T-helper 17 cell (primary cell): ENCODE measurements at places on chromosomes 2 and 18. TPM values are rescaled to one million over a fixed set of nuclear protein-coding genes. Genes with fewer than 3 reads are reported as not detected.

The ALPP gene
- total RNA-seq: 0.45 TPM

The PLEKHA3 gene
- total RNA-seq: 26.5 TPM

The ACKR3 gene
- 1.3 TPM for total RNA-seq

The QPCT gene
- 1.0 TPM for total RNA-seq

The LYG1 gene
- total RNA-seq: 1.8 TPM

The MPP4 gene
- total RNA-seq: not detected

The IL1A gene
- total RNA-seq: 0.44 TPM

The PHOSPHO2 gene
- total RNA-seq: 3.8 TPM

The C2orf92 gene
- total RNA-seq: 13.5 TPM

The SLC4A3 gene
- total RNA-seq: not detected

The PTH2R gene
- total RNA-seq: 0.27 TPM

GRCh38 chr2:160145471-160145870, 54.6 kb downstream of the ITGB6 start:
- no peak for DNase-seq

DNA sequence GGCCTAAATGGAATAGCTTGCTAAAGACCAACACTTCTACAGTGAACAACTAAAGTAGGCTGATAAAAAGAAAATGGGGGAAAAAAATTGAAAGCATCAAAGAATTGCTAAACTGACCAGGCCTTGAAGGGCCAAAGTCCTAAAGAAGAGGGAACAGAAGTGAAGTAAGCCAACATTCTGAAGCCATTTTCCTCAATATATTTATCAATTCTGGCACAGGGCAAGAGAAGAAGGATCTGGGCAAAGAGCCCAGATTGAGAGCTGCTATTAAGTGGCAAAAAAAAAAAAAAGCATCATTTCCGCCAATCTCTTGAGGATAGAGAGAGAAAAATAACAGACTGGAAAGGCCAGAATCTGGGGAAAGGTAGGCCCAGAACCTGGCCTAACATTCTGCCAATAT, 25.7 kb downstream of the FANCL start:
- DNase-seq: no peak

- DNase-seq: no peak
Observed at GRCh38 chr2:113174376-113174750, 592 bp downstream of the PSD4 start.

DNA sequence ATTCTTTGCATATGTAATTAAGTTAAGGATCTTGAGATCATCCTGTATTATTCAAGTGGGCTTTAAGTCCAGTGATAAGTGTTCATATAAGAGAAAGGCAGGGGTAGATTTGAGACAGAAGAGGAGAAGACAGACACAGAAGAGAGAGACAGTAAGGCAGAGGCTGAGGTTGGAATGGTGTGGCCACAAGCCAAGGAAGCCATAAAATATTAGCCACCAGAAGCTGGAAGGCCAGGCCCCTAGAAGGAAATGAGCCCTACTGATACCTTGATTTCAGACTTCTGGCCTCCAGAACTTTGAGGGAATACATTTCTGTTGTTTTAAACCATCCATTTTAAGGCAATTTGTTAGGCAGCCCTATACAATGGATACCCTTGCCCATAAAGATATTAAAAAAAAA, 66.9 kb upstream of the DLX2 start:
- DNase-seq: no peak

DNA sequence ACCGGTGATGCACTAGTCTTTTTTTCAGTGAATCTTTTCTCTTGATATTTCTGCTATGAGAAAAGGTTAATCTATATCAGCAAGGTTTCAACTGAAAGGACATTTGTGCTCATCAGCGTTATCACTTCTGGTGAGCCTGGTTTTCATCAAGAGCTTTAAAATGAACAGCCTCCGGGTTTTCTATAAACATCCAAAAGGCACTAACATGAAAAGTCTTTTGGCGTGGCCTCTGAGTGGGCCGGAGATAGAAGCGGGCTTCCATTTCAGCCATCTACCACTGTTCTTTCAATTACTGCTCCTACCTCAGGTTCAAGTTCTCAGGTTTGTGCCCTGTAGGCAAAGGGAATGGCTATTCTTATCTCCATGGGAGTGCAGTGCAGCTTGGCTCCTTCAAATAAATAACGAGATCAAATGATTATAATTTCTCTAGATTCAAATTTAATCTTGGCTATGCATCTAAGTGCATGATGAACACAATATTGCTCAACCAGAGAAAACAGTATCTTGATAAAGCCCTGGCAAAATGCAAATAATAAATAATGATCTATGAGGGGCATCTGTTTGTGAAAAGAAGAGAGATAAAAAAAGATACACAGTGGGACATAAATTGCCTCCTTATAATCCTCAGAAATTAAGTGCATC, 314.8 kb downstream of the CDH2 start:
- DNase-seq: no peak

DNA sequence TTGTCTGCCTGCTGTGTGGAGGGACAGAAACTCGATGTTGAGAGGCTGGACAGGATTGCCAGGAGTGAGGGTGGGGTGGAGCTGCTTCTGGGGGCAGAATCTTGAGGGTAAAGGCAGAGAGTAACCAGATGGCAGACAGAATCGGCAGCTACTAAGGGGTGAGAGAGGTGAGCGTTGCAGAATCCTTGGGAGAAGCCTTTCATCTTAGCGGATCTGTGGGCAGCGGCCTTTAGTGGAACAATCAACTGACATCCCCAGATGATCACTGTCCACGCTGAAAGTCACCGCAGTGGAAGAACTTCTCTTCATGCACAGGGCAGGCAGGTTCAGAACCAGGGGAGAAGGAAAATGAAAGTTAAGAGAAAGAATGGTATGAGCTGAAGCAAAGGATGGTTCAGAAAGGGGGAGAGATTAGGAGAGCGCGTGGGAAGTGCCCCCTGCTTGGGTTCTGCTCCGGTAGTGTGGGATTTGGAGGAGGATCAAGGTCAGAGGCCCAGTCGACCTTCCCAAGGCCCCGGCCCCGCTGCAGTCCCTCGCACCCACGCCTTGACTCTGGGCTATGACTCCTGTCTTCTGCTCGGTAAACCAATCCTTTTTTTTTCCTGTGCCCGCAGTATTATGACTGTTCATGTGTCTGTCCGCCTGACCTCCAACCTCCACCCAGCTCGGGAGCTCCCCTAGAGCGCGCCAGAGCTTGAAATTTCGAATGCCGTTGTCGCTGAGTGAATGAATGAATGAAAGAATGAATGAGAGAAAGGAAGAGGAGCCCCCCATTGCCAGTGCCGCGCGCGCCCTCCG, 584 bp downstream of the BOLA3 start:
- no peak for DNase-seq

- DNase-seq: no peak
Observed at GRCh38 chr18:55228191-55228590, 268.9 kb upstream of the CCDC68 start.

DNA sequence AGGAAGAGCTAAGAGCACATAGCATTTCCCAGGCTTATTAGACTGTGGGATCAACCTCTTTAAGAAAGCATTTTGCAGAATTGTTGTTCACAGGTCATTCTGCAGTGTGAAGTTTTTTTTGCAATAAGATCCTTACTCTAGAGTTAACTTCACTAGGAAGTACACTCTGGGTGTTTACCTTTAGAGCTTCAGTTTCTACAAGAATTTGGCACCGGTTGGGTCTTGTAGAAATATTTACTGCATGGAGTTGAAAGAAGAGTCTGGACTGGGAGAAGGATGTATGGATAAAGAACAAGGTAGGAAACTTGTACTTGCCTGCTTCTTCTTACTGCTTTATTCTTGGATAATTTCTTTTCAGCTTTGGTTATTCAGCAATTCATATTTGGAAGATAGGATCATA, 944.9 kb upstream of the GYPC start:
- DNase-seq: no peak

DNA sequence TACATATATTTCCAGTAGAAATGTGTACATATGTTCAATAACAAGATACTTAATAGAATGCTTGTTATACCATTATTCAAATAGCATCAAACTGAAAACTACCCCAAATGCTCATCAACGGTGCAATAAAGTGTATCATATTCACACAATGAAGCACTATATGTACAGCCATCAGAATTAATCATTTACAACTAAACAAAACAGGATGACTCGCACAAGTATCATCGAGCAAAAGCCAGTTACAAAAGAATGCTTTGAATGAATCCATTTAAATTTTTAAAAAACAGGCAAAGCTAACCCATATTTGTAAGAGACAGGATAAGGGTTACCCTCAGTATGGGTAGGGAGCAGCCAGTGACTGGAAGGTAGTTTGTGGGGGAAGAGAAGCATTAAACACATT, 132.8 kb upstream of the PDE1A start:
- DNase-seq: no peak

DNA sequence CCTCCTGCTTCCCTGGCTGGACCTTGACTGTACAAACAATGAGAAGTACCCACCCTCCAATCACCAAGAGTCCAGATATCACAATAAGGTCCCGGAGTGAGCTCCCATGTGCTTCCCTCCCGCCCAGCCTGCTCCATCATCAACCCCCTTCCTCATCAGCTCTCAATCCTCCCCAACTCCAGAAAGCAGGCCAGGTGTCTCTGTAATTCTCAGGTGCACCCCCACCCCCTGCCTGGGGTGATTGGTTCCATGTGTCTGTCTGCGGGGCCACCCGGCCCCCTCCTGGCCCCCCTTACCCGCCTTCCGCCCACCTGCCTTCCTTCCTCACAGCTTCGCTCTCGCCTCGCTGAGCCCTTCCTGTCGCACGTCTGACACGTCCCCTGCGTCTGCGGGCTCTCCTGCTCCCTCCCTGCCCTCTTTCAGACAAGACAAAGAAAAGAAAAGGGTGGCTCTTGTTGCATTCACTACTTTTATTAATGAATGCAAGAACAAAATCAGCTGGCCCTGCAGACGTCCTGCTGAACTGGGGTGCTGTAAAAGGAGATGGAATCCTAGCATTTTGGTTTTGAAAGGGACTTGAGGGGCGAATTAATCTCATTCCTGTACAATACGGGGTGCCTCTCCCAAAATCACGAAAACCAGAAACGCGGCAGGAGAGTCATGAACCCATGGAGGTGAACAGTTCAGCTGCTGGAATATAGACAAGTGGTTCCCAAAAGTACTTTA, 26.5 kb upstream of the IGFBP2 start:
- no peak for DNase-seq

- no peak for DNase-seq
Observed at GRCh38 chr2:134515137-134515536, 203.7 kb downstream of the TMEM163 start.

DNA sequence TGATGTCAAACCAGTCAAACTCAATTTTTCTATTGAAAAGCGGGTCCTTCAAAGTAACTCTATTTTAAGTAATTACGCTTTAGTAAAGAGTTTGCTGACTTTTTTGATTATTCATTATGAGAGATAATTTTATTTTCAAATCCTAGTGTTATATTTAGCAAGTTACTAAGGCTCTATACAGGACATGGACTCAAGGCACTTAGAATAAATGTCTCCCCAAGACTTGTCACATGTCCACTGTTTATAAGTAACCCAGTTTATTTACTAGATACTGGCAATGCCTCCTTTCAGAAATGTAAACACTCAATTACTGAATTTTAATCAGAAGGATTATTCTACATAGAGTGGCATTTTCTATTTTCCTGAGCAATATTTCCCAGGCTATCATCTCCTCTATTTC, 638.1 kb downstream of the ERBB4 start:
- DNase-seq: no peak

DNA sequence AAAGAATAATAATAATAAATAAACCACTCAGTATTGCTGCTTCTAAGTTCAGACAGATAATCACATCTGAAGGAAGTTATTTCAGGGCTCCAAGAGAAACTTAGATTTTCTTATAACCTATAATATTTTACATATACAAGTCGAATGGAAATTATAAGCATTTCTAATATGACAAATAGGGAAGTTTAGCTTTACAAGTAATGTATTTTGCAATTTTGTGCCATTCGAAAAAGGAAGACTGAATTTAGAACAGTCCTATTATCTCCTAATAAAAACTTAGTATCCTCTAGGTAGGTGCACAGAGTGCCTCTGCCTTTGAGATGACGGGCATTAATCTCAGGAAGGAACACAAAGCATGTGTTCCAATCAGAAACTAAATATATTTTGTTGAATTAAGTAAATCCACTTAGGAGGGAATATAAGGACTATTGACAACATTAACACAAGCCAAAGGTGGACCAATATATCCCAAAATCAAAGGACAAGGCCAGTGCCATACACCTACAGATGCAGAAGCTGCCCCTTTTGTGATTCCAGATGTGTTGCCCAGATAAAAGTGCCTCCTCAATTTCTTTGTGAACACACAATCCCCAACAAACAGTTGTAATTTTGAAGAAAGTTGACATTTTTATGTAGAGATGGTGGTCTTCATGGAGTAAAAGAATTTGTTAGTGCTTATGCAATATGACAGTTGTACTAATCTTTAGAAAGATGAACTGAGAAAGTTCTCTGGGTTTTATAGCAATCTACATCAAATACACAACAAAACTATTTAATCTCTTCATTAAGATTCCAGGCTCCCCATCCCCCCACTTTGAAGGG, 36.6 kb downstream of the PTCD3 start:
- DNase-seq: no peak

GRCh38 chr2:161596148-161596547, 28.1 kb upstream of the SLC4A10 start:
- DNase-seq: no peak

DNA sequence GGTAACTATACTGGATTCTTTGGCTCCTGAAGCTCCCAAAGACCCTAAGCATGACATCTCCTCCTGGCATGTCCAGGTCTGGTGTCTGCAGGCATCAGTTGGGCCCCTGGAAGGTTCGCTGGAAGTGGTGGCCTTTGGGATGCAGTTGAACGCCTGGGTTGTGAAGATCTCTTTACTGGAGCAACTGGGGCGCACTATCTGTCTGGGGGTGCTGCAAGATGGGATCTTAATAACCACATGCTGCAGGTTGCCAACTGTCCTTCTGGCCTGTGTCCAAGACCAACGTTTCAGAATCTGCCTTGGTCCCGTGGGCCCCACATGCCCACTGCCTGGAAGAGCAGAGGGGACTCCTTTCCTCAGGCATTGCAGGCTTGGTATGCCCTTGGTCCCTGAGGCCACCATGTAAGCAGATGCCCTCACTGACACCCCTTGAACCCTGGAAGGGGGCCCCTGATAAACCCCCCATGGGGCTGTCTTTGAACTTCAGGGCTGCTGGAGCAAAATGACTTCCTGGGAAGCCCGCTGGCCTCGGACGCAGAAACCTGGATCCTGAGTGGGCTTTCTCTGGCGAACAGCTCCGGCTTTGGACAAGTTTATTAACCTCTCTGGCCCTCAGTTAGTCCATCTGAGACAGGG, 101.9 kb downstream of the TWIST2 start:
- no peak for DNase-seq

DNA sequence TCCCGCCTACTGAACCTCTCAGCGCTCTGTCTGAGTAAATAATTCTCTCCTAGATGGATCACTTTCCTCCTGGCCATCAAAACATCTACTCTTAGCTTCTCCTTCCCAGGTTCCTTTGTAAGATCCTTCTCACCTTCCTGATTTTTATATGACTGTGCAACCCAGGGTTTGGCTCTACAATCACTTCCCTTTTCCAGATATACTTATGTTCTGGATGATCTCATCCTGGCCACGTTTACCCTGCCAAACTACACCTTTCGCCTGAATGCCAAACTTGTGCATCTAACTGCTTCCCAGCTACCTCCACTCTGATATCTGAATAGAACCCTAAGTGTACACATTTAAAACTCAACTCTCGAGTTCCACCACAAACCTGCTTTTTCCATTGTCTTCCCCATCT, 290.5 kb upstream of the REV1 start:
- no peak for DNase-seq
